ENCODE measurements at places on chromosomes 1 and 21. TPM values are rescaled to one million over a fixed set of nuclear protein-coding genes. Genes with fewer than 3 reads are reported as not detected.

The GNAT2 gene
- not detected for total RNA-seq

The OR2T33 gene
- not detected for total RNA-seq

The GJA4 gene
- 4.9 TPM for total RNA-seq

The E2F2 gene
- 0.81 TPM for total RNA-seq

The CFAP107 gene
- not detected for total RNA-seq

The NCAM2 gene
- total RNA-seq: 3.4 TPM
